T-helper 9 cell (primary cell): ENCODE measurements at places on chromosomes 7 and 10.
A peak's percentile ranks its signal among the peaks of the same experiment; 100 is the strongest.

- peak; percentile 35 for DNase-seq
Observed at GRCh38 chr10:119517235-119518141, 25.0 kb downstream of the RGS10 start.

DNA sequence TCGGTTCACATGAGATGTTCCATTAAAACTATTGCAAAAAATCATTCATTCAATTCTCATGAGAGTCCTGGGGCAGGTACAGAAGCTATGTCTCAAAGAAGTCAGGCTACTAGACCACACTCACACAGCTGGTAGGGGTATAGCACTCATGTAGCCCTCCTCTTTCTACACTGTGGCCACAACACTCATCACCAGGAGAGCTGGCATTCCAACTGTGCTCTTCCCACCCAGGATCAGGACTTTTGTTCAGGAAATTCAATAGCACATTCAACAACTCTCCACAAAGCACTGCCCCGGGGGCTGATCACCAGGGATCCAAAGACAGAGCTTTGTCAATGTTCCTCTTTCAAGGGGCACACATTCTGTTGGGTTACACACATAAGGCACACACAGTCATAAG is 31.0 kb upstream of the C10orf90 start:
- no peak for DNase-seq

DNA sequence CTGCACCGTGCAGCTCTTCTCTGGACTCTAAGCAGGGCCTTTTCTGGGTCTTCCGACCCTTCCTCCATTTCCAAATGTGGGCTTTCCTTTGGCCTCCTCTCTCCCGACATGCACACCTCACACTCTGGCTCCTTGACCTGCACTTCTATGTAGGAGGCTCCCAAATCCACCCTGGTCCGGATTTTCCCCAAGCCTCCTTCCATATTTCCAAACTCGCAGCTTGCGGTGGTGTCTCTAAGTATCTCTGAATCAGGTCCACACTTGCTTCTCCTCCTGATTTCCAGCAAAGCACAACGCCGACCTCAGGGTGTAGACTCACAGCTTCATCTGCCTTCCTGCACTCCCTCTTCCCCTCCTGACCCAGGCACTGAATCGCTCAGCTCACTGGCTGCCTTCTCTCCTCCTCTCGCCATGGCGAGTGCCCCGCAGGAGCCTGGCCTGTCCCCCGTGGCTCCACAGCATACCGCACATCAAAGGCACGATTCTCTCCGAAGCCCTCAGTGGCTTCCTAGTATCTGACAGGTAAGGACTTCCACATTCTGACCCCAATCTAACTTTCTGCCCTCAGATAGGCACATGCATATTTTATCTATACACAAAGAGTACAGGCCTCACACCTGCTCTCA is 27.8 kb downstream of the DIP2C start:
- no peak for DNase-seq

GRCh38 chr10:79942261-79943185 is 6.4 kb downstream of the SFTPD start:
- DNase-seq, result no peak

DNA sequence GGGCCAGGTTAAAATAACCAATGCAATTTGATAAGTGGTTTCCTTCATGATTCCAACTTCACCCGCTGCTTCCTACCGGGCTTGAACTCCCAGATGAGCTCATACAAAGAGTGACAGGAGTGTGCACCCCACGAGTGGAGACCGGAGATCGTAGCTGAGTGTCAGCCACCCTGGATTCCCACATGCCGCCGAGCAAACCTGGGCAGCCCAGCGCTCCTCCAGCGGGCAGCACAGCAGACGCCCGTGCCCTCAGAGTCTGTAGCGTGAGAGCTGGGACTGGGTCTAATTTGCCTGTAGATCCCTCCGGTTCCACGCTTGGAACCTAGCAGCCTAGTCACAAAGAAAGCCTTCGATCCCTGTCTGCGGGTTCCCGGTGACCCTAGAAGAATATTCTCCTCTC is 476.1 kb upstream of the MGMT start:
- no peak for DNase-seq

- DNase-seq, result no peak
Observed at GRCh38 chr10:59894114-59894513, 12.2 kb downstream of the CCDC6 start.

DNA sequence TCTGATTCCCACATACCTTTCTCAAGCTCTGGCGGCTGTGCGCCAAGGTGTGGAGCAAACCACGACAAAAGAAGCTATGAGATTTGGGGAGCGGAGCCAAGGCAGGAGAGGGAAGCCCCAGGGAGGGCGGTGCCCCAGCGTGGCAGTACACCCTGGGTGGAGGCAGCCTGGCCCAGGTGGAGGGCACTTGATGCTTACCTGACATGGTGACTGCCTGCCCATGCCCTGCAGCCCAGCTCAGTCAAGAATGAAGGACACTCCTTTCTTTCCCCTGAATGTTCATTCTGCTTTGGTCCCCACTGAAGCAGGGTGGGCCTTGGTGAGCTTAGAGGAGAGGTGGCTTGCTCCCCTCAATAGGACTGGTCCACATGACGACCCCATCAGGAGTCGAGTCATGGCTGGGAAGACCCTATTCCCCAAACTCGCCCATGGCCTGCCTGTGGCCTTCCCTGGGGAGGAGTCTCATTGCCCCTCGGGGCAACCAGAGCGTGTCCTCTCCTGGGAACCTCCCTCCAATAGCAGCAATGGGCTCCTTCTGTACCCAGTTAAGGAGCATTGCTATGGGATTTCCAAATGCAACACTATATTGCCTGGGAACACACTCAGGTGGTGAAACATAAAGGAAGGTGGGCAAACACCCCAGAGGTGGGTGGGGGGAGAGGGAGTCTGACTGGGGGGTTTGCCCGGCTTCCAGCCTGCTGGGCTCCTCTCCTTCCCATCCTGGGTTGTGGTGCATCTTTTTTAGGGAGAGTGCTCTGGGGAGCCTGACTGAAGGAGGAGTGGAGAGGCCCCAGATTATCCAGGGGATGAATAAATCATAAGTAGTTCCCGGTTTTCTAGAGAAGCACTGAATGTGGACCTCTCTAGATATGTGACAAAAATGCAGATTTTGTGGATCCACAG is 22.7 kb downstream of the RAMP3 start:
- no peak for DNase-seq

DNA sequence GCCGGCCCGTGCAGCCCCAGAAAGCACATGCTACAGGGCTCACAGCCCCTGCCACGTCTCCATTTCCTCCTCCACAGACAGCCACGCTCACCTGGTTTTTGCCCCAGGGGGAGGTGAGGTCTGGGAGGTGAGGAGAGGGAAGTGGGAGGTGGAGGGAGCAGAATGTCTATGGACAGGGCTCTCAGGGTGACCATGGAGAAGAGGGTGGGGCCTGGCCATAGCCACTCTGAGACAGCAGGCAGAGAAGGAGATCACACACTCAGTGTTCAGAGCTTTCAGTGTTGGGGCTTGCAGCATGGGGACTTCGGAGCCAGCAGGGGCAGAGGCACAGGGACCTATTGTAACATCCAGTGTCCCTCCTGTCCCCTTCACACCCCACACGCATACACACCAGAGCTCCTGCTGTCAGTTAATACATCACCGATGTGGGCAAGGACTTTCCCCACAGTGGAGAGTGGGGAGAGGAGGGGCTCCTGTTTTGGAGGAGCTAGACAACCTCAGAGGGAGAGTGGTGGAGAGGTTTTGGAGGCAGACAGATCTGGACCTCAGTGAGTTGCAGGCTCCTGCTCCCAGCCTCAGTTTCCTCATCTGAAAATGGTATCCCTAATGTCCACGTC is 14.4 kb downstream of the WDFY4 start:
- DNase-seq, result no peak

- DNase-seq, result peak; percentile 71
Observed at GRCh38 chr10:22714479-22715289, at the start of gene PIP4K2A. PIP4K2A (minus strand) TSS chr10:22714578; CDS start chr10:22714326, 252 bp downstream.

DNA sequence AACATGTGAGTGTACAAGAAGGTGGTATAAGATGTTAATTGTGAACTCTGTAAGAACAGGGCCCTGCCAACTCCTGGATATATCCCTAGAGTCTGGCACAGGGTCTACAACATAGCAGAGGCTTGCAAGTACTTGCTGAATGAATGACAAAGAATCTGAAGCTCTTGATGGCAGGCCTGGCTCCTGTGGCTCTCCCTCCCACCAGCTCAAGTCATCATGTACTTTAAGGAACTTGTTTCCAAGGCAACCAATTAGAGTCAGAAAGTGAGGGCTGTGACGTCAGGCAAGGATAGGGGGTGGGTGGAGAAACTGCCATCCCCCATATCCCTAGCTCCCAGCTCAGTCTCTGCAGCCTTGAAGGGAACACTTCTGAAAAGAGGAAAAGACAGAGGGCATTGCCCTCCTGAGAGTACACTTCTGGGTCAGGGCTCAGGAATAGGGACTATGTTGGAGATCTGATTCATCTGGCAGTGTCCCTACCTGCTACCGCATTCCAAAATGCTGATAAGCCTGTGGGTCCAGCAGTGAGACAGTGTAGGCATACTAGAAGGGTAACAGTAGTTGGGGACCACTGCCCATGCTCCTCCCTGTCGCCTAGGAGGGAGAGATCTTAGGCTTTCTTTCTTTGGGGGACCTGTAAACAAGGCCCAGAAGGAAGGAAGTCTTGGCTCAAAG is 34.6 kb upstream of the BTRC start:
- no peak for DNase-seq

GRCh38 chr7:134351424-134351823 is 34.7 kb upstream of the SLC35B4 start:
- DNase-seq, result no peak

GRCh38 chr7:27079234-27079975 is 16.4 kb downstream of the HOXA1 start:
- no peak for DNase-seq
